ELF-1 (cell line): ENCODE measurements at places on chromosomes 7 and 10.
A peak's percentile ranks its signal among the peaks of the same experiment; 100 is the strongest.

DNA sequence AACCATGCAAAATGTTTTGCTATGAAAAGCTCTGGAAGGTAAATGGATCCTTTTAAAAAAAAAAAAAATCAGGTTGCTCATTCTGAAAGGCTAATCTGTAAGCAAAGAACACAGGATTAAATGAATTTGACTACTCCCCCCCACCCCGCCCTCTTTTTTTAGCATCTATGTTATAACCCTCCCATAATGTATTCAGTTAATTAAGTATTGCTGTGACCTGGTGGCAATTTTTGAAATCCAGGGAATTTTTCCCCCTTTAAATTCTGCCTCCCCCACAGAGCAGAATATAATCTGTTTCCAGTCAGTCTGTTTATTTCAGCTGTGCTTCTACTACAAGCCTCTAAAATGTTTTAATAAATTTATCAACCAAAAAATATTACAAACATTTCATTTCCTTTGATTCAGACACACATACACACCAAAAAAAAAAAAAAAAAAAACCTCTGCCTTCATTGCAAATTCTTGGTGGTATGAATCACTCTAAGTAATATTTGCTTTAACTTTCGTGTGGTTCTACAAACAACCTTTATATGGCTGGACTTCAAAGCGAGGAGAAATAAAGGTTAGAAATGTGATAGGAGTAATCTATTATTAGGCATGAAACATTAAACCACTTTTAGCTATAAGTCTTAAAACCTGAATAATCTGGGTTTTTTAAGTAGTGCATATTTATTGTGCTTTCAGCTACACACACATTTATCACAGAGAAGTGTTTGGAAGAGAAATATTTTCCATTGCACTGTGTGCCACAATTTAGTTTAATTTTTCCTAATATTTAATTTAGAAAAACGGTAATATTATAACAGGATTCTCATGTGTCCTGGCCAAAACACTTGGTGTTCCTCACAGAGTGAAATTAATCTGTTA is 64.4 kb upstream of the ARID5B start:
- DNase-seq: no peak

GRCh38 chr7:134071355-134072331 is 55.5 kb upstream of the LRGUK start:
- no peak for DNase-seq

- no peak for DNase-seq
Observed at GRCh38 chr7:158676906-158677305, 27.7 kb downstream of the NCAPG2 start.

DNA sequence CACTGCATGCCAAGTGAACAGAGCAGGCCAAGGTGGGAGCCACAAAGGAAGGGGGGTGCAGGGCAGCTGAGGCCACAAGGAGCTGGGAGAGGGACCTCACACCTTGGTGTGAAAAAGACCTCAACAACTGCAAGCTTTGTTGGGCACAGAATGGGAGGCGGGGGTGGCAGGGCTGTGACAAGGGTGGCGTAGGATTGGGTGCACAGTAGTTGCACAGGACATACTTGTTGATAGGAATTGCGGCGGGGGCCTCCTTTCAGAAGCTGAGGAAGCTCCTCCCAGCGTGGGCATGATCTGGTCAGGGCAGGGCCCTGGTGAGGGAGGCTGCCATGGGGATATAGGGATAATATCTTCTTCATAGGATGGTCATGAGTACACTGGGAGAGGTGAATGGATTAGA is 25.8 kb downstream of the POLL start:
- no peak for DNase-seq

DNA sequence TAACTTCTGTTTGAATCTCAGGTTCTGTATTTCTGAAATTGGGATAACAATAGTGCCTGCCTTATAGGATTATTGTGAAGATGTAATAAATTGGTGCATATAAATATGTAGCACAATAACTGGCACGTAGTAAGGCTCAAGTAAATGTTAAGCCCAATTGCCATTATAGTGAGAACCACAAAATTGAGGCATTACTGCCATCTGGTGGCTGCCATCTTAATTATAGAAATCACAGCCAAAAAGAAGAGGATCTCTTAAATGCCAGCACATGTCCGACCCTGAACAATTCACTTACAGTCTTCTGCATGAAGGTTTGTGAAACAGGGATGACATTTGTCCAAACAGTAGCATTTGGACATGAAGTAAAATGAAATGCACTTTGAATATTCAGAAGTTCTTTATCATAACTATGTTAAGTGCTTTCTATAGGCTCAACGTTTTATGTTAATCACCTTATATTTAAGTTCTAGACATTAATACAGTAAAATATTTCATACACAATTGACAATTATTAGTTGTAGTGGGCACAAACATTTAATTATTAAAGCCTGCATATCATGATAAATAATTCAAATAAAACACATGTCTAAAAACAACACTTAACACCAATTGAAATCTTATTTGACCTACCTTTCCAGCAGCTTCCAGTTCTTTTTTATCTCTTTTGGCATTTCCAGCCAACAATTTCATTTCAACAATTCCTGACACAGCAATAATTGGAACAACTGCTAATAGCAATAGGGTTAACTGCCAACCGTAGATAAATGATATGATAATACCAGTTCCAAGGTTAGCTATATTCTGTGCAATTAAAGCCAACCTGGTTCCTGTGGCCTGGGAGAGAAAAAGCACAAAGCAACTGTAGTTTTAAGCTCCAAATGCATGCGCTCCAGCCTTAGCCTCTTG is 58.5 kb downstream of the ABCB4 start:
- DNase-seq: peak; percentile 42

DNA sequence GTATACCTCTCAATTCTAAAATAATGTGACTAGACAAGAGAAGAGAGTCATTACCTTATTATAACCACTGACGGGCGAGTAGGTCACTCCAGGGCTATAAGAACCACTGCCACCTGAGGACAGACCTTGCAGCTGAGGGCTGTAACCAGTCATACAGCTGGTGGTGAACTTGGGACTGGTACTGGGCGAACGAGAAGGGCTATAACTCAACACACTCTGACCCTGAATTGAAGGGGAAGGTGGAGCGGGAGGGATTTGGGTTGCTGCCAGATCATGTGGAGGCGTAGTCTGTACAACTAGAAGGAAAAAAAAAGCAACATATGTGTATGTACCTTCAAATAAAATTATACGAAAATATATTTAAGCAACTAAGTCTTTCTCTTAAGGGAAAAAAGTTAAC is 3.4 kb downstream of the TMEM209 start:
- DNase-seq: no peak

GRCh38 chr7:74476626-74477025 is 22.9 kb downstream of the GTF2IRD1 start:
- DNase-seq: no peak

- no peak for DNase-seq
Observed at GRCh38 chr10:86512137-86512536, 9.5 kb downstream of the WAPL start.

- DNase-seq: no peak
Observed at GRCh38 chr10:122696687-122697086, 3.0 kb downstream of the C10orf120 start.

GRCh38 chr10:21528236-21529031 is 3.0 kb upstream of the SKIDA1 start:
- no peak for DNase-seq
